ENCODE measurements at places on chromosomes 2 and 18.

DNA sequence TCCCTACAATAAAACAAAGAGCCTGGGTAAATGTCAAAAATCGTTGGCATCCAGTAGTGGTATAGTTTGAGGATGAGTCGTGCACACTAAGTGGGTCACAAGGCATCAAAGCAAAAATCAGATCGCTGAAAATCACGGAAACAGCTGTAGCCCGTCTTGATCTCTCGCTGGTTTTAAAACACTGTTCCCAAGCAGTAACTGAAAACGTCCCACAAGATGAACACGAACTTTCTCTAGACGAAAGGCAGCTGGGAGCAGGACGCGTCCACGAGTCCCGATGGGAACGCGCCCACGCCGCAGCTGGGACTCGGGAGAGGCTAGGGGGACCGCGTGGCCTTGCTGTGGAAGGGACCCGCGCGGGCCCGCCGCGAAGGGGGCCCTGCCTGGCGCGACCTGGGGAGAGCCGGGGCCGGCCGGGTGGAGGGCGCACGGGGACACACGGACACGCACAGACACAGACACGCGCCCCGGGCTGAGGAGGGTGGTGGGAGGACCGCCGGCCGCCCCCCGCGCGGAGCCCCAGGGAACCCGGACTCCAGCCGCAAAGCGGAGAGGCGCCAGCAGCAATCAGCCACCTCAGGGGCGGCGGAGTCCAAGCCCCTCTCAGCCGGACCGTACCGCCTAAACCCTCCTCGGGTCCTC is 651 bp downstream of the STK17B start:
- DNase-seq = no peak

GRCh38 chr2:159101755-159102489 is 133.5 kb downstream of the TANC1 start:
- DNase-seq = no peak

DNA sequence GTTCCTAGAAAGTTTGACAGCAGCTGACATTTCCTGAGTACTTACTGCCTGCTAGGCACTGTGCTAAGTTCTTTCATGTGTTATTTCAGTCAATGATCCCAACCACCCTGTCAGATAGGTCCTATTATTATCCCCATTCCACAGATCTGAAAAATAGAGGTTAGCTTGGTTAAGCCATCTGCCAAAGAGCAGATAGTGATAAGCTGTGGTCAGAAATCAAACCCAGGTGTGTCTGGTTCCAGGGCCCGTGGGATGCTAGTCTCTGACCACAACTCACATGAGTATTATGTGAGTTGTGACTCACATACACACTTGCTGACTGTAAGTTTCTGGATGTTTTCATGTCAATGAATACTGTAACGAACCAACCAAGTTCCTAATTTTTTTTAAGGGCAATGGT is 132.0 kb upstream of the APCDD1 start:
- DNase-seq = no peak

DNA sequence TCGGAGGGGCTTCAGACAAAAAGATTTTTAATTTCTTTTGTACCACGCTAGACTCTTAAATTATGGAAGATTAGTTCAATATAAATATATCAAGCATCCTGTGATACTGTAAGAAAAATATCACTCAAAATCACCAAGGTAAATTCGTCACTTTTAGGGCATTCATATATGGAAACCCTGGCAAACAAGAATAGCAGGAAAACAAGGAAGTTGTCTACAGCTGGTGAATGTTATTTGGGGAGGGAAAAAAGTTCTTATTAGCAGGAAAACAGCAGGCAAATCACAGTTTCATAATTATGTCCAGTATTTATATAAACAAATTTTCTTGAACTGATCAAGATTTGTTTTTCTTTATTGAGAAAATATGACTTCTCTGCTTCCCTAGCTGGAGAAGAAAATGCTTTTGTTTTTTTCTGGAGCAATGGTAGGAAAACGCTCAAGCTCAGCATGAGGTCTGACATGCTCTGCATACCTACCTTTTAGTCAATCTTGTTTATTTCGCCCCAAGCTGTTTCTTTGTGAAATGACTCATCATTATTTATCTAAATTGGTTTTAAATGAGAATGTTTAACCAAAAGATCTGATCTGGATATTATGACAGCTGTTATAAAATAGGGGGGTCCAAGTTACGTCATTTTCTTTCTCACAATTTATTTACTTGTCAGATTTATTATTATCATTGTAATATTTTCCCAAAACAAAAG is 14.7 kb downstream of the LINC00305 start:
- DNase-seq = no peak

GRCh38 chr2:168999668-169000213 is 31.4 kb downstream of the ABCB11 start:
- no peak for DNase-seq

- no peak for DNase-seq
These were observed 784.1 kb upstream of the FANCL start for GRCh38 chr2:59025157-59025757.

DNA sequence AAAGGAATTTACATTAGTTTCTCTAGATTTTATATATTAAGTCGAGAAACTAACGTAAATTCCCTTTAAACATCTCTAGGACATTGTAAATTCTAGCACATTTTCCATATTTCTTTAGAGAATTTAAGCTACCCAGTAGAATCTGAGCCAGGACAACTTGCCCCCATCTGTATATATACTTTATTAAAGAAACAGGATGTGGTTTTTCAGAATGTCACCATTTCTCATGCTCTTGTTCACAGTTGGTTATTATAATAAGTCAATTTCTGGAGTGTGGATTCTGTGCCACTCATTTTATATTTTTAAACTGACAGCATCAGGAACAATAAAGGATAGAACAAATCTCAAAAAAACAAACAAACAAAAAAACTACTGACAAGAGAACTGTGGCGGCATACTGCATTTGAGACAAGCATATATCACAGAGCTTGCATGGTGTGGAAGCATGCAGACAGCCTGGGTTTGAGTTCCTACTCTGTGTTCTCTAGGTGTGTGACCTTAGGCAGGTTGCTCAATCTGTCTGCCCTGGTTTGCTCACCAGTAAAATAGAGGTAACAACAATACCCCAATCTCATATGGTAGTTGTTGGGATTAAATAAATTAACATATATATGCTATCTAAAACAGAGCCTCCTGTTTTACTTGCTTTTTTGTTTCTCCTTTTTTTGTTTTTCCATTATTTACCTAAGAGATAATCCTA is 61.4 kb upstream of the DNER start:
- DNase-seq = no peak

- no peak for DNase-seq
These were observed 243.9 kb upstream of the ID2 start for GRCh38 chr2:8437949-8438400.

GRCh38 chr2:20611077-20611843 is 39.6 kb downstream of the HS1BP3 start:
- no peak for DNase-seq

DNA sequence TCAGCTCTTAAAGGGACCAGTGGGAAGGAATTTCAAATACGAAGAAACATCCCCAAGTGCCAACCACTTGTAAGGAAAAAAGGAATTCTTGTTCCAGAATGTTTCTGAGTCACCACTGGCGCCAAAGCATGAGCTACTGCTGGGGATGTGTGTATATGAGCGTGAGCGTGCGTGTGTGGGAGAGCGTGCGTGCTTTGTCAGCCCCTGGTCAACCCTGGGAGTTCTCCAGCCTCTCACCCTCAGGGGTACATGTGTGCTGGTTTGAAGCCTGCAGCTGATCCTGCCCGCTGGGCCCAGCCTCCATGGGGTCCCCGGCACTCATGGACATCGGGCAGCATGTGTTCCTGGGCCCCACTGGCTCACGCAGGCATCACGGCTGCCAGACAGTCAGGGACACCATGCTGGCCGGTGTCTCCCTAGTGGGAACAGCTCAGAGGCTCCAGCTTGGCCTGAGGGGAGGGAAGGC is 17.1 kb downstream of the HS6ST1 start:
- DNase-seq = no peak

- DNase-seq = no peak
These were observed 65.7 kb upstream of the FOSL2 start for GRCh38 chr2:28326881-28327505.

DNA sequence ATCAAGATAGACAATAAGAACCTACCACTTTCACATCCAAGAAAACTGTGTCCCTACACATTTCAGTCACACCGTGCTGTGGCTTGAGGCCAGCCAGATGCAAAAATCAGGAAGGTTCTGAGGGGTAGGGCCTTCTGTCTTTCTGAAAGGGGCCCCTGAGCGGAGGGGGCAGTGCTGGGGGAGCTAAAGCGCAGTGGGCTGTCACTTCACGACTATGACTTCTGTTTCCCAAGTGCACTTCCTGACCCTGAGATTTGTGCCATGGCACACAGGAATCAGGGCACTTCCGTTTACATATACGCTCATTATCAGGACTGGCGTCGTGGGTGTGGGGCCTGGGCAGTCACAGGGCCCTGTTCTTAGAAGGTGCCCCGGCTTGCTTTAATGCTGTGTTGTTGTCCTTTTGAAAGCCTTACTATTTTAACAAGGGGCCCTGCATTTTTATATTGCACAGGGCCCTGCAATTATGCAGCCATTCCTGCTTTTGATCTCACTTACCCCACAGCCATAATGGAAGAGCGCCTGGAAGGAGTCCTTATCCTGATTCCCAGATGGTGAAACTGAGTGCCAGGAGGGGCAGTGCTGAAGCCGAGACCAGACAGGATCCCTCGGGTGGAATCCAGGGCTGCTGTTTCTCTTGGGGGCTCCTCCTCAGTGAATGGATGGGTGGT is 620 bp downstream of the NGEF start:
- no peak for DNase-seq
